ENCODE measurements at places on chromosomes 1 and 21.

DNA sequence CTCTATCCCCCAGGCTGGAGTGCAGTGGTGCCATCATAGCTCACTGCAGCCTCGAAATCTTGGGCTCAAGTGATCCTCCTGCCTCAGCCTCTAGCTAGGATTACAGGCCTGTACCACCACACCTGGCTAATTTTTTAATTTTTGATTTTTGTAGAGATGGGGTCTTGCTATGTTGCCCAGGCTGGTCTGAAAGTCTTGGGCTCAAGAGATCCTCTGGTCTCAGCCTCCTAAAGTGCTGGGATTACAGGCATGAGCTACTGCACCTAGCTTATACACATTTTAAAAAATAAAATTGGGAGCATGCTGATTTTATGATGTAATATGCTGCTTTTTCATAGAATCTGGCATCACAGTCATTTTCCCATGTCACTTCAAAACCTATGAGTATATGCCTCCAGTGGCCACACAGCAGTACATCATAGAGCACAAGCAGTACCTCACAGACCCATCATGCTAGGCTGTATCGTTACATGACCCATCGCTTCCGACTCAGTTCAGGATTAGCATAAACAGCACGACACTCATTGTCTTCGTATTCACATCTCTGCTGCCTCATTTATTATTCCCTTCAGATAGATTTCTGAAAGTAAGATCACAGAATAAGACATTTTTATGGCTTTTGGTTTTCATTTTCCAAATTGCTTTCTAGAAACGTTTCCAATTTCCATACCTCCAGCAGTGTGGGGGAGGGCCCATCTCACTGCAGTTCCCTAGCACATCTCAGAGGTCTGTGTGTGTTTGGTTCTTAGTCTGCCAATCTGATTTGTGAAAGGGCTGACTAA, 35.9 kb upstream of the CCSAP start:
- DNase-seq: no peak

DNA sequence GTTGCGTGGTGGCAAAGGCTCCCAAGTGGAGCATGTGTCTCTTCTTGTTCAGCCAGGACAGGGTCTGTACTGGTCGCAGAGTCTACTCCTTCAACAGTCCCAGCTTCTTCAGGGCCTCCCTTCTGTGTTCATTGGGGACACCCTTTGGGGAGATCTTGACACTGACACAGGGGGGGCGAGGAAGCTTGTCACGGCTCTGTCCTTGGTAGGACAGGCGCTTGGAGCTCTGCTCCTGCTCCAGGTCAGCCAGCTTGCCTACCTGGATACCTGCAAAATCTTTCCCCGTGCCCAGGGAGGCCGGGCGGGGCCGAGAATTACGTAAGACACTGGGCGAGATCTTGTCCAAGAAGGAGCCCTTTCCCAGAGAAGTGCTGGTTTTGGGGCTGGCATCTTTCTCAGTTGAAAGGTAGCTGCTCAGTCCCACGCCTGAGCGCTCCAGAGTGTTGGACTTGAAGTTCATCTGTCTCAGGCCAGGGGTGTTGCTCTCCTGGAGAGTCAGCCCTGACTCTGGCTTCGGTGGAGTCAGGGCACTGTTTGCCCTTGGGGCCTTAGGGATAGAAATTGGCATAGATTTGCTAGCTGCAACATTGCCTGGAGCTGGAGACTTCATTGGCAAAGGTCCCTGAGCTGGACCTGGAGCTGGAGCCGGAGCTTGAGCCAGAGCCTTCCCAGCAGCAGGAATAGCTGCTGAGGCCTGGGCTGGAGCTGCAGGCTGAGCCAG, 10.5 kb downstream of the C1orf116 start:
- no peak for DNase-seq

- DNase-seq: no peak
Measured at GRCh38 chr21:31194510-31195293, 149.4 kb downstream of the TIAM1 start.

DNA sequence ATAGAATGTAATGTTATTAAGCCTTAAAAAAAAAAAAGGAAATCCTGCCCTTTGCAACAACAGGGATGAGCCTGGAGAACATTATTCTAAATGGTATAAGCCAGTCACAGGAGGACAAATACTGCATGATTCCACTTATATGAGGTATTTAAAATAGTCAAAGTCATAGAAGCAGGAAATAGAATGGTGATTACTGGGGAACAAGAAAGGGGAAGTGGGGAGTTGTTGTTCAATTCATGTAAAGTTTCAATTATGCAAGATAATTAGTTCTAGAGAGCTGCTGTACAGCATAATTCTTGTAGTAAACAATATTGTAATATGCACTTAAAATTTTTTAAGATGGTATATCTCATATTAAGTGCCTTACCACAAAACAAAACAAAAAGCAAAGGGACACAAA, 13.2 kb downstream of the FCER1A start:
- no peak for DNase-seq

GRCh38 chr1:236994450-236994849, 9.8 kb downstream of the MT1HL1 start:
- DNase-seq: no peak

- peak; percentile 52 for DNase-seq
Measured at GRCh38 chr1:1116701-1117468, 996 bp upstream of the C1orf159 start.

- no peak for DNase-seq
Measured at GRCh38 chr1:17994046-17994445, 113.6 kb upstream of the IGSF21 start.

GRCh38 chr1:78687914-78688313, 38.3 kb downstream of the IFI44 start:
- DNase-seq: no peak

GRCh38 chr1:84086189-84086588, 57.9 kb upstream of the PRKACB start:
- no peak for DNase-seq

DNA sequence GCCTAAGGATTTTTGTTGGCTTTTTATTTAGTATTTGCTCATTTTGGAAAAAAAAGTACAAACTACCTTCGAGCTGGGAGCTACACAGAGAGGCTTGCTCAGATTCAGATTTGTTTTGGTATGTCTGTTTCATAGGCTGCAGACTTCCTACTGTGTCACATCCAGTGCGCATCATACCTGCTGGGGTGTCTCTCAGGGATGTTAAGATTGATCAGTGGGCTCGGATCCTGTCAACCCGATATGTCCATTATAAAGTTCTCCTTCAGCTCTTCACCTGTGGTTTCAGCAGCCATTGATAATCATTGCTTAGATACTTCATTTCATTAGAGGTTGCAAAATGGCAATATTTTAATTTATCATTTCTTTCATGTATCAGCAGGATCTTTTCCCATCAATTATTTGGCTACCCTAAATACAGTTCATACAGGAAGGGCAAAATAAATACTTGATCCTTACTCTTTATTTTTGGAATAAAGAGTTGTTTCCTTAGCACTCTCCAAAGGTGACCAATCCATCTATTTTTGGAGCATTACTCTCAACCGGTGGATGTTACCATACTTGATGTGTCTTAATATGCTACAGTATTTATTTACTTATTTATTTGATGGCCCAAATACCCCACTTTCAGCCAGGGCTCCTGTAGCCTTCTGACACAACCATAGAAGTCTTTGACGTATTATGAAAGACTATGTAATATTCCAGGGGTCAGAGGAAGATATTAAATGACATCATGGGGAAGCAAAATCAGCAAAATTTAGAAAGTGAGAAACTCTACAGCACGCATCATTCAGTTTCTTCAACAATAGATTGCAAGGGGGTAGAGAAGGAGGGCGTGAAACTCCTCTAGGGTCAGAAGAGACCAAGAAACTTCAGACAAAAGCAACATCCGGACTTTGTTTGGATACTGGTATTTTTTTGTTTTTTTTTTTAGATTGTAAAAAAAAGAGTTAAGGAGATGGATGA, 55.3 kb upstream of the HNRNPU start:
- DNase-seq: peak; percentile 43

GRCh38 chr1:204564835-204565234, 48.6 kb downstream of the MDM4 start:
- peak; percentile 72 for DNase-seq

DNA sequence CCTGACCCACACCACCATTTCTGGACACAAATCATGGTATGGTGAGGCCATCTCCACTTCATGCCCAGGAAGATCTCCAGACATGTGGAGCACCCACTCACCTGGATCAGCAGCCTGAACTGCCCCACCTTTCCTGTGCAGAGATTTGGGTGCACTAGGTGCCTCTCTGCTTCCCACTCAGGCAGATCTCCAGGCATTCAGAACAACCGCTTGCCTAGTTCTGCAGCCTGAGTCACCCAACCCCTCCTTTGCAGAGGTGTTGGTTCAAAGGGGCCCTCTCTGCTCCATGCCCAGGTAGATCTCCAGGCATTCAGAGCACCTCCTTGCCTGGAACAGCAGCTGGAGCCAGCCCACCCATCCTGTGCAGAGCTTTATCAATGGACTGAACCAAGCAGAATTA, 620.8 kb downstream of the LRRIQ3 start:
- no peak for DNase-seq

- no peak for DNase-seq
Measured at GRCh38 chr1:228795596-228795995, 60.3 kb downstream of the RHOU start.

DNA sequence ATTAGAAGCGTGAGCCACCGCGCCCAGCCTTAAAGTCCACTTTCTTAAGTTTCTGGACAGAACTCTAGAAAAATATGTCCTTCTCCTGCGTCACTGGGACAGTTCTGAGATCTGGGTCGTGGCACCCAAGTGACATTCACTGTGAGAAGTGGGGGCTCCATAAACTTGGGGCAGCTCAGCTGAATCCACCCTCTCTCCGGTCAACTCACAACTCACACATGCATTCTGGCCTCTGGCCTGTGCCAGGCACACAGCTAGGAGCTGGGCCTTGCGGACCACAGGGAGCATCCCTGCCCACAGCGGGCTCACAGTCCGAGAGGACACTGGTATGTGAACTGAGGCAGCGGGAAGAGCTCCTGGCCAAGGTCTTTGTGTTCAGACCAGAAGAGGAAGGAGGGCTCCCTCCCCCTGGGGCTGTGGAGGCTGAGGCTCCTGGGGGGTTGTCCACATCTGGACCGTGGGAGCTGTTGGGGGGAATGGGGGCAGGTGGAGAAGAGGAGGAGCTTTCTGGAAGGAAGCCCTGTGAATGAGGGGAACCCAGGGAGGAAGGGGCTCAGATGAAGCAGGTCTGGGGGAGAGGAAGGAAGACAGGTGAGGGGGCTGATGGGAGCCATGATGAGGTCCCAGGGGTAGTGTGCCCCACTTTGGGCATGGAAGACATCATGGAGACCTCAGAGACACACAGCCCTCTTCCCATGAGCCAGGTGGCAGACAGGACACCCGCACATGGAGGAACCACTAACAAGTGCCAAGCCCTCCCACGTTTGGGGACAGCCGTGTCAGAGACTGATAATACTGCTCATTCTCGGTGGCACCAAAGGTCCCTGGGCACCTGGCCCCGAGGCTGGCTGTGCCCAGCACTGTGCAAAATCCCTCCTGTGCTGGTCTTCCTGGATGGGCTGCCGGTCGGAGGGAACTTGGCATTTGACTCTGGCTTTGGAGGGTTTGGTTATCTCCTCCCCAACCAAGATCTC, 191.0 kb upstream of the VAMP3 start:
- no peak for DNase-seq

- no peak for DNase-seq
Measured at GRCh38 chr1:14773396-14774025, 175.0 kb downstream of the KAZN start.

DNA sequence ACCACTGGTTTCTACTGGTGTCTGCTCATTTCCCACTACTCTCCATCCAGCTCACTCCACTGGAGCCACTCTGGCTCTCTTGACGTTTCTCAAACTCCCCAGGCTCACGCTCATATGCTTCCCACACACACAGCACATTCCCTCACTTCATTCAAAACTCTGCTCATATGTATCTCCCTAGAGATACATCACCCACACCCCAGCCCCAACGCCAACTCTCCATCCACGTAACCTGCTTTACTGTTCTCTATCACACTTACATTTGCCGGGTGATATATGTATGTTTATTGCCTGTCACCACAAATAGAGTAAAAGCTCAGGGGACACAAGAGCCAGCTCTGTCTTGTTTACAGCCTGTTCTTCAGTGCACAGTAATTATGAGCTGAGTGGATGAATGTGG, 22.2 kb downstream of the EBNA1BP2 start:
- no peak for DNase-seq

- no peak for DNase-seq
Measured at GRCh38 chr21:41066086-41066938, 101.6 kb upstream of the BACE2 start.

DNA sequence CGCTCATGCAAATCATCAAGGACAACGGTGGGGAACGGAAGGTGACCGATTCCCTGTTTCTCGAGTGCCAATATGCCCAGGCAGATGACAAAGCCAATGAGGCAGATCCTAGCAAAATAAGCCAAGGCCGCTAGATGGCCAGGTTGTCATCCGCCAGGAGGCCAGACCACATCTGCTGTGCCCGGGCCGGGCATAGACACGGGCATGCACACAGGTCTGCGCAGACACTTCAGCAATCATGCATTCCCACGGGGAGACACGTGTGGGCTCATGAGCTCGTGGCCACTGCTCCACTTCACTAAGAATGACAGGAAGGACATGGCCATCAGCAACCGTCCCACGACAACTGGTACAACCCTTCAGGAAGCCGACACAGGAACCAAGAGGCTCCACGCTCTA, 23.4 kb downstream of the WDR4 start:
- no peak for DNase-seq

DNA sequence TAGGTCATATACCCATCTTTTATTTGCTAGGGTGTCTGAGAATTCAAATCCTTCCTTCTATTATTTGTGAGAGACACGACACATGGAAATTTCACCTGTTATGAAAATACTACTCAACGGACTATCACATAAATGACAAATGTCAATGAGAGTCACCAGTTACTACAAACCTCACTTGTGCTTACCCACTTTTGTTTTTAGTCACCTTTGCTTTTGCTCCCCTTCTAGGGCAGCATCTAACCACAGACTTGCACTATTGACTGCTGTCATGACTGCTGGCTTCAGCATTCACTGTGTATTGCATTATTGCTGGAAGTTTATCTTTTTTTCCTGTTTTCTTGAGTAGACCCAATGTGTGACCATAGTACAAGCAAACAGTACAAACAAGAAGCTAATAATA, 1048.0 kb downstream of the PLA2G4A start:
- no peak for DNase-seq

GRCh38 chr1:93143136-93143535, 37.1 kb downstream of the TMED5 start:
- DNase-seq: no peak

- DNase-seq: no peak
Measured at GRCh38 chr1:41528726-41529605, 44.5 kb upstream of the EDN2 start.

DNA sequence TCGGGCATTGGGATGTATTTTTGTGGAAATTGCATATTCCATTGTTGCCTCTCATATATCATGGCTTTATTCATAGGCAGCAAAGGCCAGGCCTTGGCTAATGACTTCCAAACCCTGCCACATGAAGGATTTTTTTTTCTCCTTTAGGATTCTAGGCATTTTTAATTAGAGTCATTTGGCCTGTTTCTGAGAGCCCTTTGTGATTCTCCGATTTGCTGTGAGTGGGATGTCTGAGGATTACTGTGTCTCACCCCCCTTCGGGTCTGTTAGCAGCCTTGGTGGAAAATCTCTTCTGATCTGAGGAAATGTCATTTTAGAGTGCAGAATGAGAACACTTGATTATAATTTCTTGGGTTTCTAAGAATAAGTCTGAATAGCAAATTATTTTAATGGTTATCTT, 253.5 kb downstream of the NTNG1 start:
- no peak for DNase-seq
